ENCODE measurements at places on chromosomes 3 and 15.

GRCh38 chr15:31440754-31441311 lies 114.2 kb downstream of the KLF13 start:
- no peak for DNase-seq

GRCh38 chr3:196996454-196997265 lies 28.0 kb upstream of the PIGZ start:
- DNase-seq = no peak

GRCh38 chr15:82952158-82953081 lies at the start of gene HOMER2:
Gene HOMER2 (minus strand): TSS chr15:82952720. CDS start chr15:82952535, 185 bp downstream.
- no peak for DNase-seq

DNA sequence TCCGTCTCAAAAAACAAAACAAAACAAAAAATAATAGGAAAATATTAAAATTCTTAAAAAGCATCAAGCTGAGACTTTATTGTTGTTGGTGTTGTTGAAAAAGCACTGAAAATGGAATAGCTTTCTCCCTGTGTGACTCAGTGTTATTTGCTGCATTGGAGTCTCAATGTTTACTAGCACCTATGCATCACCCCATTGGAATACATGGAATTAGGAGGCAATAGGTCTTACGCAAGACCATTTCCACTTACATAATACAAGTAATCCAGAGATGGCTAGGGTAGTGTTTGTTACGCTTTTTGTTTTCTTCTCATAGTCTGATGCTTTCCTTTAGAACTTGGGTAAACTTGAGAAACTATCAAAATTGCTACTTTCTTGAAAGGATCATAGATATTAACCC lies 15.2 kb downstream of the GXYLT2 start:
- no peak for DNase-seq

DNA sequence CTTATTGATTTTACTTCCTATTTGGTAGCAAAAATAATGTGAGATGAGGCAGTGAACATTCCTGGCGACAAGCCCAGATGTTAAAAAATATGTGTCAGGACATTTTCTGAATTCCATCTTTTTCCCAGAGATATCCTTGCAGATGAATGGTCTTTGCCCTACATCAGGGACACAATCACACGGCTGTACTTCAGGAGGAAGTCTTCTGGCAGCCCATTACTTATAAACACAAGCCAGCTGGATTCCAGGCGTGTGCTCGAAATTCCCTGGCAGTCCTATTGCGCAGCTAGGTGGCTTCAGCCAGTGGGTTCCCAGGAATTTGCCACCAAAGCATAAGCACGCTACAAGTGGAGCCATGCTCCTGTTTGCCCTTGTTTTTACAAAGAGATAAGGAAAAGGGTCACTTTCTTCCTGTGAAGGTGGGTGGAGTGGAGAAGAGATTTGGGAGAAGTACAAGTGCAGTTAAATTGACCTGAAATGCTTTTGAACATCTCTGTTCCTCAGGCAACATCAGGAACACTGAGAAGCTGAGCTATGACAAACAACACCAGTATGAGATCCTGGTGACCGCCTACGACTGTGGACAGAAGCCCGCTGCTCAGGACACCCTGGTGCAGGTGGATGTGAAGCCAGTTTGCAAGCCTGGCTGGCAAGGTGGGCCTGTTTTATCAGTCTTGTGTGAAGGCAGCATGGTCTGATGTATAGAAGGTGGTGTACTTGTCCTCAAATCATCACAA lies 257.1 kb upstream of the TRIM42 start:
- no peak for DNase-seq

DNA sequence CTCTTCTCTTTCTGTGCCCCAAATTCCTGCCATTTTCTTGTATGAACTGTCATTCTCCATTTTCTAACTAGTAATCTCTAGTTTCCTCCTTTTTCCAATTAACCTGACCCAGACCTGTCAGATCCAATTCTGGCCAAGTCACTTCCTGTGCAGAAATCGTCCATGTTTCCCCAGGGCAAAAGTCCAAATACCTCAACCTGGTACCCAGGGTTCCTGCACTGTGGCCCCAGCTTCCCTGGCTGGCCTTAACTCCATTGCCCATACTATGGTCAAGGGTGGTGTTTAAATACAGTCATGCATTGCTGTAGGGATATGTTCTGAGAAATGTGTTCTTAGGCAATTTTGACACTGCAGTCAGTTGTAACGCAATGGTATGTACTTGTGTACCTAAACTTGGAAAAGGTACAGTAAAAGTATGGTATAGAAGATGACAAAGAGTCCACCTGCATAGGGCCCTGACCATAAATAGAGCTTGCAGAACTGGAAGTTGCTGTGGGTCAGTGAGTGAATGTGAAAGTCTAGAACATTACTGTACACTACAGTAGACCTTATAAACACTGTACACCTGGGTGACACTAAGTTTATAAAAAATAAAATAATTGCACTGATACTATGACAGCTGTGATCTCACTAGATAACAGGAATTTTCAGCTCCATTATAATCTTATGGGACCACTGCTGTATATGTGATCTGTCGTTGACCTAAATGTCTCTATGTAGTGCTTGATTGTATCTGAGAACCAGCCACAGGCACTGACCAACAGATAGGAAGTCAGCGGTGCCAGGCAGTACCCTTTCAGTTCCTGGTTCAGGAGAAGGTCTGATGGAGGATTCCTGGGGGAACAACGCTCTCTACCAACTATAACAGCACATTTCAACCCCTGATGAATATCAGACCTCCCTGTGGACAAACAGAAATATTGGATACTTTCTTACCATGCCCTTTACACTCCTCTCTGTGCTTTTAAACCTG lies 336.1 kb upstream of the PROK2 start:
- DNase-seq = no peak

DNA sequence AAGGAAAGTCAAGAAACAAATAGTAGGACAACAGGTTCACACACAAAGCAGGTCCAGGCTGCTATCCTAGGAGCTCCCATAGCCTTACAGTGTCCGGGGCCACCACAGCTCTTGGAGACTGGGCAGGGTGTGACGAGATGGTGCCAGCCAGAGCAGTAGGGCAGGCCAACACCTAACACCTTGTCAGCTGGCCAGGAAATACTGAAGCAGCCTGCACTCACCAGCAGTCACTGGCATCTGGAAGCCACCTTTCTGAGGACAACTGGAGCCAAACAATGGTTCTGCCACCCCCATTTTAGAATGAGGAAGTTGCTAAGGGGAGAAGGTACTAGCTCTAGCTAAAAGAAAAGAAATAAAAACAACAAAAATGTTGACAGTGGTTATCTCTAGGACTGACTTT lies 47.2 kb downstream of the CCDC12 start:
- no peak for DNase-seq

DNA sequence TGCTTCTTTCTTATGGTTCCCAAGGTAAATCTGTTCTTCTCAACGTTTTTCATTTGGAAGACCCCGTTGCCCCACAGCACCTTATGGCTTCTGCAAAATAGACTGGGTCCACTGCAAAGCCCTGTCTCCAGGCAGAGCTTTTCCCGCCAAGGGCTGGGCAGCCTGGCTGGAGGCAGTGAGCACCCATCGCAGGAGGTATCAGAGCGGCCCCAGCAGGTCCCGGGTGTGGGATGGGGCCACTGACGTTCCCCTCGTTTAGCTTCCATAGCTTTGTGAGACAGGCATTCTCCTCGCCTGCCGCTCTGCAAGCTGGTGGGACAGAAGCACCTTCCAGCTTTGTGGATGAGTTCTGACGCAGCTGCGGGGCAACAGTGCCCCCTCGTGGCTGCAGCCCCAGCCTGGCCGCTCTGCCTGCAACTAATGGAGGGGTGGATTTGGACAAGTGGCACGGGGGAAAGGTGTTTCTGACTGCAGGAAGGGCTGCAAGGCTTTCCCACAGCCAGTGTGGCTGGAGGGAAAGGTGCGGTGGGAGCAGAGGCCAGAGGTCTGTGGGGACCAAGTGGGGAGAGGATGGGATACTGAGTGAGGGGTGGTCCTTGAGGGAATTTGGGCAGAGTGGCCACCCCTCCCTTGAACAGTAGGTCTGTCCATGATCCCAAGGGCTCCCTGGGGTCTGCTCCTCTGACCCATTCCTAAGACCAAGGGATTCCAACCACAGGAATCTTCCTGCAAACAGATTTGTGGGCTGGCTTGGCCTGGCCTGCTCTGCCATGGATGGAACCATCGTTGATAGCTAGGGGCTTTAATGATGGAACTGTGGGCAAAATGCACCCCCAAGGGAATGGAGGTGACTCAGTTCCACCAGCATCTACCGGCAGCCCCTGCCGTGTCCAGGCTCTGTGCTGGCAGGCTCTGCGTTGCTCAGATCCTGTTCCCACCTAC lies 99.4 kb downstream of the FBLN2 start:
- no peak for DNase-seq

- no peak for DNase-seq
Measured at GRCh38 chr3:43766672-43767465, 76.1 kb downstream of the ABHD5 start.

DNA sequence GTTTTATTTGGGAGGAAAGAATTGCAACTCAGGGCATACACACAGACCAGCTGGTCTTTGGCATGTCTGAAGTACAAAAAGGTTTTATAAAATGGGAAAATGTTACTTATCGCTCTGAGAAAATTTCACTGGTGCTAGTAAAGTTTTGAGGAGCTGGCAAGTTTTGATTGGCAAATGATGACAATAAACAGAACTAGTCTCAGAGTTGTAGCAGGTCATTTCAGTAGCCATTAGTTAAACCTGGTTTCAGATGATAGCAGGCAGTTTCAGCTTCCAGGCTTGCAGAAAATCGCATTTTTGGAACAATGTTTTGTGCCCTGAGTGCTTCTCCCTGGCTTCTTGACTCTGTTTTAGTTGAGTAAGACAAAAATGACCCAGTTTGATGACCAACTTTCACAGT lies 10.7 kb downstream of the B2M start:
- no peak for DNase-seq

DNA sequence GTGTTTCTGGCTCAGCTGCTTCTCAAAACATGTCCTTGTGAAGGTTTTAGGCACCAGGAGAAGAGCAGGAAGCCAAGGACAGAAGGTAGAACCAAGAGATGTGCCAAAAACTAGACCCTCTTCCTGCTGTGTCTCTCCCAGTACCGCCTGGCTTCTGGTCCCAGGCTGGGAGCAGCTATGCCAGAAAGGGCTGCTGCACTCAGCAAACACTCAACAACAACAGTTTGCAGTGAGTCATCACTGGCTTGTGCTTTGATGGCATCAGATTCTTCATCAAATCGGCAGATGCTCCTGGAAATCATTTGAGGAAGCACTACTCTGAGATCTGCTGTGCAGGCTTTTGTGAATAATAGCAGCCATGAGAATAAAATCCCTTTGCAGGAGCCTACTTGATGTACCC lies 63.2 kb downstream of the DGKG start:
- no peak for DNase-seq
